ENCODE measurements at places on chromosomes 7 and 10.

- peak; percentile 43 for DNase-seq
Observed at GRCh38 chr7:43302211-43302711, 189.8 kb downstream of the HECW1 start.

- DNase-seq = peak; percentile 50
Observed at GRCh38 chr10:88565072-88565471, 18.0 kb downstream of the RNLS start.

DNA sequence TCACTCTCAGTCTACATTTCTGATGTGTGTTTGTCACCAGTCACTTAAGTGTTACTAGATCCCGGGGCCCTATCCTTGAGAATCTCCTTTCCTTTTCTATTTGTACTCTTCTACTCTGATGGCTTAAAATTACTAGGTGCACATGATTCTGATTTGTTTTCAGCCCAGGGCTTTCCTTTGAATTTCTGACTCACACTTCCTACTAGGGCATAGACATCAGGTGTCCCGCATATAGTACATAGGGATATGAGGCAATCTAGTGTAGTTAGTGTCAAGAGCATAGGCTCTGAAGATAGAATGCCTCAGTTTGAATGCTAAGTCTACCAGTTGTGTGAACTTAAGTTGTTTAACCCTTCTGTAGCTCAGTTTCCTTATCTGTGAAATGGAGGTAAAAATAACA is 49.4 kb upstream of the LRRN3 start:
- DNase-seq = no peak

DNA sequence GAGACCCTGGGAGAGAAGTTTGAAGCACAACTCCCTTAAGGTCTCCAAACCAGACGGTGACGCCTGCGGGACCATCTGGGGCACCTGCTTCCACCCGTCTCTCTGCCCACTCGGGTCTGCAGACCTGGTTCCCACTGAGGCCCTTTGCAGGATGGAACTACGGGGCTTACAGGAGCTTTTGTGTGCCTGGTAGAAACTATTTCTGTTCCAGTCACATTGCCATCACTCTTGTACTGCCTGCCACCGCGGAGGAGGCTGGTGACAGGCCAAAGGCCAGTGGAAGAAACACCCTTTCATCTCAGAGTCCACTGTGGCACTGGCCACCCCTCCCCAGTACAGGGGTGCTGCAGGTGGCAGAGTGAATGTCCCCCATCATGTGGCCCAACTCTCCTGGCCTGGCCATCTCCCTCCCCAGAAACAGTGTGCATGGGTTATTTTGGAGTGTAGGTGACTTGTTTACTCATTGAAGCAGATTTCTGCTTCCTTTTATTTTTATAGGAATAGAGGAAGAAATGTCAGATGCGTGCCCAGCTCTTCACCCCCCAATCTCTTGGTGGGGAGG is 10.8 kb downstream of the SERPINE1 start:
- DNase-seq = no peak

- no peak for DNase-seq
Observed at GRCh38 chr10:71604324-71605018, 115.1 kb downstream of the C10orf105 start.
